Psoas muscle (tissue), 8 donors: ENCODE measurements at places on chromosomes 16 and 17. TPM values are rescaled to one million over a fixed set of nuclear protein-coding genes. Genes with fewer than 3 reads are reported as not detected.
A peak's percentile ranks its signal among the peaks of the same experiment; 100 is the strongest.

GRCh38 chr17:63751806-63752205, 10.2 kb upstream of the STRADA start:
- DNase-seq, result no peak

OR1A2 gene
- polyA plus RNA-seq, result not detected

DNA sequence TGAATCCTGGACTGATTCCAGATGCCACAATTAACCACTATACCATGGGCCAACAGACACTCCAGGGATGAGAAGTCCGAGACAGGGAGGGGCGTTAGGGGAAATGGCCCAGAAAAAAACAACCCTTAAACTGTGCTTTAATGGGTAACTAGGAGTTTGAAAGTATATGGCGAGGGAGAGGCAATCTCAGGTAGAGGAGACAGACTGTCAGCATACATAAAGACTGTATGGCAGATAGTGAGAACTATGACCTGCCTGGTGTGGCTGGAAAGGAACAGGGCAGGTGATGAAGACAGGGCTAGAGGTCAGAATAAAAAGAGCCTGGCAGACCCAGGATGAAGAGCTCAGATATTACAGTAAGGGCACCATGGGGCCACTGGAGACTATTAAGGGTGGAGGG, 8.1 kb downstream of the ZZEF1 start:
- no peak for DNase-seq

PIMREG gene
- polyA plus RNA-seq, result not detected

- peak; percentile 47 for DNase-seq
Observed at GRCh38 chr16:85431431-85432124, 181.5 kb upstream of the GSE1 start.

DNA sequence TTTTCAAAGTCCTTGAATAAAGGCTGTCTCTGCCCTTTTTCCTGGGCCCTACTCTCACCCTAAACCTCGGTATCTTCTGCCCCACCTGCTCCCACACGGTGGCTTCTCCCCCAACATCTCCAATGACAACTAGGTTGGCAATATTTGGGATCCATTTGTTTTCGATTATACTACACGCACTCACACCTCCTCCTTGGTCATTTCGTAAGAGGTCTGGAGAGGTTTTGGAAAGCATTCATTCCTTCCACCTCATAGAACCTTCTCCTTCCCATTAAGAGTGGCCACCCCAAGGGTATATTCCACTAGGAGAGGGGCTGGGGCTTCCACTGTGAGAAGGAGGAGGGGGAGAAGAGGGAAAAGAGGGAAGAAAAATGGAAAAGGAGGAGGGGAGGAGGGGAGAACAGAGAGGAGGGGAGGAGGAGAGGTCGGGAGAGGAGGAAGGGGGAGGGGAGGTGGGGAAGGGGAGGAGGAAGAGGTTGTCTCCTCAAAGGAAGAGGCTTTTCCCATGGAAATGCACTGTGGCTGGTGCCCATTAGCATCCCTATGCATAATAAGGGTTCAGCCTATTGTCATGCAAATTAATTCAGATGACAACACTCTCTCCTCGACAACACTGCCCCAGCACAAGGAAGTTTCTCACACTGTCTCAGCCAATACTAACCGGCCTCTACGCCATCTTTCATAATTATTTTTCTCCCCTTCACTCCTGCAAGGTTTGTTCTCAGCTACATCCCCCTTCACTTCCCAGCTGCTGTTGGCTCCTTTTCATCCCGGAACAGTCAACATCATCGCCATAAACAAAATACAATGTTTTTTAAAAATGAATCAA, 30.0 kb downstream of the SOX9 start:
- DNase-seq, result no peak

TOP2A gene
- polyA plus RNA-seq, result not detected

- no peak for DNase-seq
Observed at GRCh38 chr17:40912486-40913210, 24.8 kb downstream of the KRT23 start.

- DNase-seq, result no peak
Observed at GRCh38 chr16:64773638-64774037, 348.2 kb downstream of the CDH11 start.

IRX6 gene
- 0.46 TPM for polyA plus RNA-seq

DNA sequence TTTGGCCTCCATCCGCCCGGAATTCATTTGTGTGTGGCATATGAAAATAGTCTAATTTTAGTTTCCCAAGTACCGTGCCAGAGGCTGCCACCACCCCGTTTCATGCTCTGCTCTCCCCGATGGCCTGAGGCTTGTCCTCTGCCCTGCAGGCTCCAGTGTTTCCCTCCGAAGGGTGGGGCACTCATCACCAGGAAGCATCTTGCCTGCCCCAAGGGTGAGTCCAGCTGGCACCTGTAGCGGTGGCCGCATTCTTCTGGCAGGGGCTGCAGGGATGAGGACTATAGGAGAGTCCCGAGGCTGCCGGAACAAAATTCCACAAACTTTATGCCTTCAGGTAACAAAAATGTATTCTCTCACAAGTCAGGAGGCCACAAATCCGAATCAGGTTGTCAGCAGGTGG, 23.1 kb upstream of the CMIP start:
- DNase-seq, result no peak
